NCI-H69 (cell line): ENCODE measurements at places on chromosomes 5 and 9.

DNA sequence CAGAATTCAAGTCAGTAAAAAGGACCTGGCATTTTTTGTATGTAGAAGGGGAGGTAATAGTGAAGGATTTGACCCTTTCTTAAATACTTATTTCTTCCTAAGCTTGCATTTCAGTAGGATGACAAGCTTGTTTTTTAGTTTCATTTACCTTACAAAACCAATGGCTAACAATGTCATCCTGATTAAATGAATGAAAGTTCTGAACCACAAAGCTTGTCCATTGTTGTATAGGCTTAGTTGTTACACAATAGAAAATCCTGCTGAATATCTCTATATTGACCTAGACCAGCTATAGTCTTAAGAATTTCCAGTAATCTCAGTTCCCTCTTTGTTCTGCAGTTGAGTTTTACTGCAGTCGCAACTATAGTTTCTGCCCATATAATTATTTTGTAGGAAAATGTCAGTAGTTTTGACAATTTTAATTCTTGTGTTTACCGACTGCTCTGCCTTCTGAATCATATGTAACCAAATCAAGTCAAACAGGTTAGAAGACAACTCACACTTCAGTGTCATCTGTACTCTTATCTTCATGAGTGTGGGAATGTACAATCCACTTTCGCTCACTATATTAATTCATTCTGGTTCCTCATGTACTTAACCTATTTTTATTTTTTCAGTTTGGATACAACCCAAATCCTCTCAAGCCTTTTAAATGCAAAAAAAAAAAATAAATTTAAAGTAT is 195.7 kb downstream of the CD180 start:
- no peak for DNase-seq

DNA sequence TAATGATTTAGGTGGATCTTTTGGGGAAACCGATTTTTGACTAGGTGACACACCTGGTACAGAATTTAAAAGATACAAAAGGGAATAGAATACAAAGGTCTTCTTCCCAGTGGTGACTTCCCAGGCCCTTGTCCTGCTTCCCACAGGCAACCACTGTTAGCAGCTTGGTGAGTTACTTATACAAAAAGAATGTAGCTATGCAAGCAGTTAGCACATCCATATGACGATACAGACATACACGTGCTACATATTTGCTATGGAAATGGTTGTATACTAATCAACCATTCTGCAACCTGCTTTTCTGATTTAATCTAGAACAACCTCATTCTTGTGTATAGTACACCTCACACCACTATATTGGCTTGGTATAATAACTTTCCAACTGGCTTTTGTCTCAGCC is 51.0 kb downstream of the OTULIN start:
- no peak for DNase-seq

DNA sequence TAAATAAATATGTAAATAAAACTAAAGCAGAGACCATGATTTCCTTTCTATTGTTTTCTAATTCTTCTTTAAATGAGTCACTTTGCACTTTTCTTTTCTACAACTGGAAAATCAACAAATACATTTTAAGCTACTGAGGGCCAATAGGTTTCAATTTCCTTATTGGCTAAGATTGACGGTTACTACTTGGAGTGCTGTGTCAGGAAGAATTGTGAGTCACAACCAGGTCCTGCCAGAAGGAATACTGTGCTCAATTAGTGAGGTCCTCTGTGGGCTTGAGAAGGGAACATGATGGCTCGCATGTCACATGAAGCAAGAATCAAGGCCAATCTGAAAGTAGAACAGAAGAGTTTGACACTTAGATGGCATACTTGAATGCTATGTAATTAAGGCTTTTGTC is 110.8 kb downstream of the HMHB1 start:
- peak; percentile 15 for DNase-seq

DNA sequence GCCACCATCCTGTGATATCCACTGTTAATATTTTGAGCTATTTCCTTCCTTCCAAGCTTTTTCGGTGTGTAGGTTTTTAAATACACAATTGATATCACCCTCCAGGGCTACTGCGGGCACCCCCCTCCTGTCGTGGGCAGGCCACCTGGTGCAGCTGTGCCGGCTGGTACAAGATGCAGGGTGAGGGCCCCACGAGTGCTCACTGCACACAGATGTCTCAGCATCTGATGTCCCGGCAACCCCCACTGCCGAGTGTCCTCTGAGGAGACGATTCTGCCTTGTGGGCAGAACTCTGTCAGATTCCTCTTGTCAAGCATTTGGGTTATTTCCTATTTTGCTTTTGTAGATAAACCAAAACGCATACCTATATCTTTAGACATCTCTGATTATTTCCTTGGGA is 25.1 kb downstream of the CACNA1B start:
- no peak for DNase-seq

DNA sequence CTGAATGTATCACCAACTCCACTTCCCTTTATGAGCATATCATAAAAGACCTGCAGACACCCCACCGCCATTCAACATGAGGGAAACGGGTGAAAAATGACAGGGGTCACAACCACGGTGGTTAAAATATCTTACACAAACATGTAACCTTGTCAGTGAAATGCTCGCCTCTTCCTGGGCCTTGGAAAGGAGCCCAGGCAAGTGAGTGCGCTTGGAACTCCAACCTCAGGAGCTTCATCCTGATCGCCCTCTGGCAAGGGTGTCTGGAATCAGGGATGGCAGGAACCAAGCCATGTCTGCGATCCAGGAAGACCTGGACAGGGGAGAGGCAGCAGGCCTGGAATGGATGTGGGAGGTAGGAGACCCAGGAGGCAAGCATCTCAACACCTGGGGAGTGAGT is 282.7 kb downstream of the GAS1 start:
- DNase-seq, result no peak

- peak; percentile 62 for DNase-seq
Measured at GRCh38 chr5:73135429-73136054, 15.2 kb downstream of the TMEM171 start.
